Urinary bladder (tissue), 4 donors: ENCODE measurements at places on chromosomes 5 and 9. TPM values are rescaled to one million over a fixed set of nuclear protein-coding genes. Genes with fewer than 3 reads are reported as not detected.

DNA sequence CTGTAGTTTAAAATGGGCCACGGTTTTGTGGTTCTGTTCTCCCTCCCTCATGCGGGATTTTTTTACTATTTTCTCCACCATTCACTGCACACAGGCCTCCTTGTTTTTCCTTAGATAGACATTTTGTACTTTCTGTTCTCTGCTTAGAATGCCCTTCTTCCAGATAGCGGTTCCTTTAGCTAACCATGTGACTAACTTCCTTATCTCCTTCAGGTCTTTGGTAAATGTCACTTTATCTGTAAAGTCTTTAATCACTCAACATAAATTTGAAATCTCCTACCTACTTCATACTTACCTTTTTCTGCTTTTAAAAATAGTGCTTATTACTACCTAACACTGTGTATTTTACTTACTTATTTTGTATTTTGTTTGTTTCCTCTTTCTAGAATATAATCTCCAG is 15.0 kb downstream of the FER start:
- no peak for DNase-seq

DNA sequence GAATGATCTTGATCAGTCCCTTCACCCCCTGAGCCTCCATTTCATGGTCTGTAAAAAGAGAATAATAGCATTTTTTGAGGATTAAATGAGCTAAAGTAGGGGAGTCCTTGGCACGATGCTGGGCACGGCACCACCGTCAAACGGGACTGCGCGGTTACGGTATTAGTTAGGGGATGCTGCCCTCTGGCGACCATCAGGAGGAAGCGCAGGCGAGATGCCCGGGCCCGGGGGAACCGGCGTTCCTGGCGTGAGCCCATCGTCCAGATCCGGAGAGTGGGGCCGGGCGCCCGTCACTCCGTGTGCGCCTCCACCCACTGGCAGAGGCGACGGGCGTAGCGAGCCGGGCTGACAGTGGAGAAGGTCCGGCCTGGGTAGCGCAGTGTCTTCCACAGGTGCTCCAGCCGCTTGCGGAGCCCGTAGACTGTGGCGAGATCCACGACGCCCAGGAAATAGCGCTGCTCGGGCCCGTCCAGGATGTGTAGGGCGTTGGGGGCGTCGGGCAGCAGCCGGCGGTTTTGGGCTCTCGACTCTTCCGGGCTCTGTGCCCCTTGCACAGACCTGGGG is 4.8 kb upstream of the ST6GALNAC4 start:
- DNase-seq = no peak

GRCh38 chr5:32583582-32584232 is 1.6 kb upstream of the SUB1 start:
- no peak for DNase-seq

TAF11L5 gene
- total RNA-seq = not detected
